ENCODE measurements at places on chromosomes 6 and 20.
A peak's percentile ranks its signal among the peaks of the same experiment; 100 is the strongest.

DNA sequence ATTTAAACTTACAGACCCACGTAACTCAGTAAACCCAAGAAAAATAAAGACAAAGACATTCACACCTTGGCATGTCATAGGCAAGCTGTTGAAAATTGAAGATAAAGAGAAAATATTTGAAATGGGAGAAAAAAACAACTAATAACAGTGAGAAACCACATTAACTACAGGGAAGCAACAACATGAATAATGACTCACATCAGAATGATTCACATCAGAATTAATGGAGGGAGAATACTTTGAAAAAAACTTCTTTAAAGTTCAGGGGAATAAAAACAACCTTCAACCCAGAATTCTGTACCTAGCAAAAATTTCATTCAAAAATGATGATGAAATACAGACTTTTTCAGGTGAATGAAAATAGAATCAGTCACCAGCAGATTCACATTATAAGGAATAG, 32.9 kb upstream of the SLC22A3 start:
- no peak for DNase-seq

- peak; percentile 30 for DNase-seq
Observed at GRCh38 chr20:4607287-4607713, 114.4 kb upstream of the PRND start.

DNA sequence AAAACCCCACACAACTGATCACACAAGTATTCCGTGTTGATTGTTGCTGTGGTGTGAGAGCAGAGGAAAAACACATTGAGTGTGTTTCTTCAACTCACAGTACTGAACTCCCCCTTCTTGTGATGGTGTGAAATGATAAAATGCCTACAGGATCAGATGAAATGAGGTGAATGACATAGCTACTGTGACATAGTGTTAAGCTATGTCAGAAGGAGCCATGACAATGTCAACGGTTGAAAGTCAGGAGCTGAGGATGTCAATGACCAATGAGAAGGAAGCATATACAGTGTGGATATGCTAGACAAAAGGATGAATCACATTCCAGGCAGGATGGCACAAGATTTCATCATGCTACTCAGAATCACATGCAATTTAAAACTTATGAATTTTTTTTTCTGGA, 38.8 kb downstream of the WASF1 start:
- no peak for DNase-seq

GRCh38 chr20:57792386-57793080, 82.7 kb upstream of the PMEPA1 start:
- DNase-seq: no peak

GRCh38 chr6:42101186-42101657, 41.2 kb downstream of the C6orf132 start:
- DNase-seq: no peak

- DNase-seq: no peak
Observed at GRCh38 chr6:95127261-95127660, 450.1 kb upstream of the MANEA start.

DNA sequence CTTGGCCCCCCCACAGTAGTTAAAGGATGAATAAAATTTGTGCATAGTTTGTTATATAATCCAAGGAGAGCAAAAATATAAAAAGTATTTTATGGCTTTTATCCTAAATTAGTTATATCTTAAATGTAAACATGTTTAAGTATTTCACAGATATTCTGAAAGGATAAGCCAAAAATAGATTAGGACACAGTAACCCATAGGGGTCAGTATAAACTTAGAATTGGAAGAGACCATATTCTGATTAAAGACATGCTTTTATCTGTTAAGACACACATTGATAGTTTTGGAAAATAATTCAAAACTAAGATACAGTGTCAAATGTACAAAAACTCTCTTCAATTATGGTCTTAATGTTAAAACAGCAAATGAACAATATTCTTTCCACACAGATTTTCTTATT, 4.5 kb upstream of the SERINC1 start:
- DNase-seq: no peak

- DNase-seq: no peak
Observed at GRCh38 chr6:18485660-18486435, 98.7 kb downstream of the RNF144B start.

- DNase-seq: no peak
Observed at GRCh38 chr6:152697634-152698033, at the start of gene MYCT1. Gene MYCT1 (plus strand): TSS chr6:152697897. CDS start chr6:152697903, 6 bp downstream.

- no peak for DNase-seq
Observed at GRCh38 chr6:47264775-47265184, 44.9 kb downstream of the TNFRSF21 start.

- no peak for DNase-seq
Observed at GRCh38 chr6:119052987-119053386, 25.5 kb downstream of the FAM184A start.

- no peak for DNase-seq
Observed at GRCh38 chr20:4183361-4183760, 168.0 kb upstream of the RNF24 start.

- DNase-seq: no peak
Observed at GRCh38 chr6:50330963-50331362, 281.2 kb upstream of the DEFB112 start.

GRCh38 chr6:1624851-1625781, 15.4 kb downstream of the FOXC1 start:
- no peak for DNase-seq

GRCh38 chr6:133555685-133556084, 314.5 kb downstream of the EYA4 start:
- no peak for DNase-seq
